ENCODE measurements at places on chromosomes 3 and 15.

DNA sequence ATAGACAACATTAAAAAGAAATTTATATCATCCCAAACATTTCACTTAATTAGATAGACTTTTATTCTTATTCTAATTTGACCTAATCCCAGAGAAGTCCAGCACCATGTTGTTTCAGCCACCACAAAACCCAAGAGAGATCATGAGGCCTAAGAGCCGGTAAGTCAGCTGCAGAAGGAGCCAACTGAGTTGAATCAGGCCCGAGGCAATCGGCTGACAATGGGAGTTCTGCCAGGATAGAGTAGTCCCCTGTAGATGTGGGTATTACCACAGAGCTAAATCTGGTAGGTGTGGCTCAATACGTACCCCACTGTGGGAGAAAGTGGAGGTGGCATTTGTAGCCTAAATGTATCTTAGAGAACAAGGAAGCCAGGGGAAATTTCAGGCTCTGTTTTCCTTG, 49.7 kb upstream of the UMPS start:
- no peak for DNase-seq

DNA sequence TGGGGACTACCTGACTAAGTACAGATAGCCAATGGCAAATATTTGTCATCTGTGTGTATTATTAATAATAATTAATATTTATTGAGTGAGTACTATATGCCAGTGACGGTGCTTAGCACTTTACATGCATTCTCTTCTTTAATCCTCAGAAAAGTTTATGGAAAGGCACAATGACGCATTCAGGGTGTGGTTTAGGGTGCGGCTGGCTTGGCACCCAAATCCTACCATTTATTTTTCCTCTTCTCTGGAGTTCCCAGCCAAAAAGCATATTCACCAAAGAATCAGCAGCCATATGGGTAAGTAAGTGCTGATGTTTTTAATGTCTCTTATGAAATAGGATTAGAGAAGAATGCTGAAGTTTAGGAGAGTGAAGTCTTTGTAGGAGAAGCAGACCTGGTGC, 140.4 kb upstream of the TP63 start:
- DNase-seq = no peak

DNA sequence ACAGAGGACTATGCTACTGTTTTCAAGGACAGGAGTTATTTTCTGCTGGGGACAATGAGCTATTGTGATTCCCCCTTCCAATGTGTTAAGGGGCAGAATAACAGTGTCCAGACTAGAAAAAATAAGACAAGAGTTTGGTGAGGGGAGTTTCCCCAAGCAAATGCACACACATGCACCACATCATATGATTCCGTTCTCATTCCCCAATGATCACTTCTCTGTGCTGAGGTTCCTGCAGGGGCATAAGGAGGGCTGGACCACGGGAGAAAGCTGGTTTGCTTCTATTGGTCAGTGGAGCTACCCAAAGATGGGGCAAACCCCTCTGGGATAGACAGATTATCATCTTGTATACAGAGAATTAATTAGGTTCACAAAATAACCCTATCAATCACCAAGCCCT, 80.6 kb downstream of the RBPMS2 start:
- no peak for DNase-seq

GRCh38 chr15:66641485-66642315, 60.3 kb upstream of the SMAD6 start:
- no peak for DNase-seq

DNA sequence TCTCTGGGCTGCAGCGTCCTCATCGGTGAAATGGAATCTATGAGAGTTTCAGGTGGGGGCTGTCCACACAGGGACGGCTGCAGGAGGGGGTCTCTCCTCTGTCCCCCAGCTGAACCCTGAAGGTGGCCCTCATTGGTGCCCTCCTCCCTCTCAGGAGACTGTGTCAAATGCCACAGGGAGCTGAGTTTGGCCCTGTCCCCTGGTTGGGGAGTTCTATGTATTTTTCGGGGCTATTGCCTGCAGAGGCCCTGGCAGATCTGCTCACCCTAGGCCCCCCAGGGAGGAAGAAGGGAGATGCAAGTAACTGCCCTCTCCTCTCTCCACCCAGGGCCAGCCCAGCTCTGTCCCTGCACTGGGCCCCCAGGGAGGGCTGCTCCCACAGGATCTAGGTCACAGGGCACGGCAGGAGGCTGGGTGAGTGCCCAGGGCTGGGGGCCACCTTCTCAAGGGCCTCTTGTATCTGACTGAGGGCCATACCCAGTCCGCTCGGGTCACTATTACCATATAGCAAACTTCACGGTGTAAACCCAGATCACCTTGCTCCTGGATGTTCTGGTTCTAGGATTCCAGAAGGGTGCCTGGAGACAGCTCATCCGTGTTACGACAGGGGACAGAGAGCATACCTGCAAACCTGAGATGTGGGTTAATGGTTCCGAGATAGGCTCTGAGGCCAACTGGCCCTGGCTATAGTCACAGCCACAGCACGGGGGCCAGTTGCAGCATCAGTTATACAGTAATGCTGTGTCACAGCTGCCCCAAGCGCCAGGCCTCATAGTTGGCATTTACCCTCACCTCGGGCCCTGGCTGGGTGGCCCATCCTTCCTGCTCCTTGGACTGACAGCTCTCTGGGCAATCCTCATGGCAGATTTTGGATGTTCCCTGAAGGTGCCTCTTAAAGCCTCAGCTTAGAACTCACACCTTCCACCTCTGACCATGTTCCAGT, 102.4 kb upstream of the PRR23E start:
- no peak for DNase-seq

DNA sequence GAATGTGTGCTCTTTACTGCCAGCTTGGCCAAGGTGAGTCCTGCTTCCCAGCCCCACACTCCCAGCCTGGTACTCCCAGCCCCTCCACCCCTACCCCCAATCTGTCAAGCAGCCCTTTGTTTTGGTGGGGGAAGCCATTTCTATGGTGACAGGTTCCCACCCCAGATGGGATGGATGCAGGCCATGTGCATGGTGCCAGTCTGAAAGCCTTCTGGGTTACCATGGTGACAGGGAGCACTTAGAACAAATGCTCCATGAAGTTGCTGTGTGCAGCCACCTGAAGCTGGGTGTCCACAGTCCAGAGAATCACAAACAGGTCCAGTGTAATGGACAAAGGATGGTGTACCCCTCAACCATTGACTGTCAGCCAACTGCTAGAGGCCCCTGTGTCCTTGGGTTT, 19.1 kb upstream of the VILL start:
- DNase-seq = no peak

- DNase-seq = no peak
Measured at GRCh38 chr3:188529228-188529627, 375.3 kb downstream of the LPP start.

GRCh38 chr3:5565026-5565425, 377.5 kb downstream of the EDEM1 start:
- no peak for DNase-seq

- DNase-seq = no peak
Measured at GRCh38 chr15:82543160-82543559, 2.9 kb upstream of the RPS17 start.

DNA sequence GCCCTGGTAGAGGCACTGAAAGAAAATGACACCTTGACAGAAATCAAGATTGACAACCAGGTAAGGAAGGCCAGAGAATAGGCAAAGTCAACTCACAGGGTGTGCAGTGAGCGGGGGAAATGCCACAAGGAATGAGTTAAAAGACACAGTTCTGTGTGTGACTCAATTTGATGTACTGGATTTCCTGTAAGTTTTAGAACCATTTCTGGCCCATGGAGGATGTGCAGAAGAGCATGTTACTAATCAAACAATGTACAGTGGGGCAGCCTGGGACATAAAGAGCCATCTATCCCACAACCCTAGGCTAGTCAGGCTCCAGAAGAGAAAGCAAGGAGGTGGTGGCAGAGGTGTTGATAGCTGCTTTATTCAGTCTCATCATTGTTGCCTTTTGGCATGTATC, 31.2 kb upstream of the TMOD3 start:
- no peak for DNase-seq

- no peak for DNase-seq
Measured at GRCh38 chr15:91535856-91536500, 317.5 kb upstream of the SLCO3A1 start.

DNA sequence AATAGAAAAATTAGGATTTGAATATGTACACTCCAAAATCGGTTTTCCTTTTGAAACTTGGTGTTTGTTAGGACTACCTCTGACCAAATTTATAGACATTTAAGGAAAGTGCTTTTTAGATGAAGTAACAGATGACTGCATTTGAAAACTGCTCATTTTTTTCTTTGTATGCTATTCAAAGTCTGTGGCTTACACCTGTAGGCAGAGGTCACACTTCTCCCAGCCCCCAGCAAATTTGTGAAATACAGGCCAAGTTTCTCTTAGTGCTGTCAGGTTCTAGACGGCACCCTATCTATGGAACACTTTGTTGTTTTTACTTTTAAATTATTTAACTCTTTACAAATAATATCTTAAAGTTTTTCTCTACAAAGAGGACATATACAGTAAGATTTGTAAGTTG, 100.8 kb upstream of the C15orf61 start:
- no peak for DNase-seq

- DNase-seq = no peak
Measured at GRCh38 chr3:28089527-28089897, 151.9 kb upstream of the CMC1 start.

DNA sequence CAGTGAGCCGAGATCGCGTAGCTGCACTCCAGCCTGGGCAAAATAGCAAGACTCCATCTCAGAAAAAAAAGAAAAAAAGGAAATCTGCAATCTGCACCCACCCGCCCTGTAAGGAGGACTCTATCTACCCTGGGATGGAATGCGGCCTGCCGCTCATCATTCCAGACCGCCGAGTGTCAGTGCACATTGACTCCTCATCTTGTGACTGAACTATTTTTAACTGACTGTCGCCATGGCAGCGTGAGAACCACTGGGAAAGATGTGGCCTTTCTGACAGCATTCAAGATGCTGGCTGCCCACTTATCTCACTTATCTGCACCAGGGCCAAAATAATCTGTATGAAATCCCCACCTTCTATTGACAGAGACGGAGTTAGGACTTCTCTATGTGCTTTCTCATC, 38.8 kb upstream of the ANKRD34C start:
- DNase-seq = no peak

- DNase-seq = no peak
Measured at GRCh38 chr3:153244961-153245360, 82.9 kb downstream of the RAP2B start.

GRCh38 chr3:189099031-189099471, 72.7 kb upstream of the TPRG1 start:
- no peak for DNase-seq

- DNase-seq = no peak
Measured at GRCh38 chr3:2822611-2823010, 287.6 kb downstream of the IL5RA start.

GRCh38 chr15:60358935-60359682, 38.7 kb downstream of the ANXA2 start:
- DNase-seq = no peak

GRCh38 chr15:101445562-101446517, 43.7 kb downstream of the PCSK6 start:
- DNase-seq = no peak

GRCh38 chr15:57591237-57591821, 375 bp upstream of the MYZAP start:
- DNase-seq = no peak

DNA sequence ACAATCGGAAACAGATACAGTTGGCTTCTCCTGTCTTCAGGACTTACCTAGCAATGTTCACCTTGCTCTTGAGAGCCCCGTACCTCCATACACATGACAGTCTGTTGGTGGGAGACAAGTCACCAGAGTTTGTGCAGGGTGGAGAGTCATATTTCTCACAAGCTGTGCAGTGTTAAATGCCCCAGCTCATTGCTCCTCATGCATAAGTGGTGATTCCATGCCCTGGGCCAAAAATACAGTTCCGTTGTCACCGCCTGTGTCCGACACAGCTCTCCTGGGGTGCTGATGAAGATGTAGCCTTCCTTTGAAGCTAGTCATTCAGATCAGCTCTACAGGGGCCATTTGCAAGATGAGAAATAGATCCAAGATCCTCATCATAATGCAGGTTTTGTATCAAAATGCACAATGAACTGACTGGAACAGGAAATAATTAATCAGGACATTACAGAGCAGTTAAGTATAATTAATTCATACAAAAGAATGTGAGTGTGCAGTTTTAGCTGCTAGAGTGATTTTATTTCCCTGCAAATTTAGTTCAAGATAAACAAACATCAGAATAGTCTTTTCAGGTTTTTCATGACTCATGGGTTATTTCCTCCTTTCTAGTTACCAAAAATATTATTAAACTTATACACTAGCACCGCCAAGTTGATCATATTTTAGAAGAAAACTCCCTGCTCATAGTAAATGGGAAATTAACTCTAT, 66.5 kb downstream of the CD47 start:
- DNase-seq = no peak

DNA sequence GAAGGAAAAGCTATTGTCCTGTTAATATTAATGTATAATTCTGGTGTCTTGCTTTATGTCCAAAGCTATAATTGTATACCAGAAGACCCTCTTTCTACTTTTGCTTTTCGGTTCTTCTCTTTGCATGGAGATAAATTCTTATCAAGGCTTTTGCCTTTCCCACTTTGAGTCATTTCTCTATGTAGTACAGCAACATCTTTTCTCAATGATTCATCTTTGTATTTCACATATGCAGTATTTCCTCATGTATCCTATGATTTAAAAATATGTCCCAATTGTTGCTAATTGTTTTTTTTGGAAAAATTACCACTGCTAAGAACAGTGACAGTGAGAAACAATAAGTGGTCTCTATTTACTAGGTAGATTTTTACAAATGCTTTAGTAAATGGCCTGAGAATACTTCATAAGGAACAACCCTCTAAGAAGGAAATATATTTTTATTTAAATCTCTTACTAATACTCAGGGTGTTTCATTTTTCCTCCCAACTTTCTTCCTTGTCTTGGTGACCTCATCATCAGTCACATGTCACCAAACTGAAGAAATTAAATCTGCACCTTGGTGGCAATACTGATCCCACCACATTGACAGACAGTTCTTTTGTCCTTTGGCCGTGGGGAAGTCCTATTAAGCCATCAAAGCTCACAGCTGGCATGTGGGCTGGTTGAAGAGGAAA, 290.6 kb downstream of the SATB1 start:
- DNase-seq = no peak

- DNase-seq = no peak
Measured at GRCh38 chr3:36697229-36698001, 66.9 kb downstream of the DCLK3 start.

- DNase-seq = no peak
Measured at GRCh38 chr3:45779746-45780735, 16.3 kb downstream of the SLC6A20 start.

GRCh38 chr3:79491029-79491641, 276.7 kb downstream of the ROBO1 start:
- DNase-seq = no peak

- DNase-seq = no peak
Measured at GRCh38 chr3:28982906-28983305, 298.0 kb upstream of the RBMS3 start.
